ENCODE measurements at places on chromosomes 2 and 18.

DNA sequence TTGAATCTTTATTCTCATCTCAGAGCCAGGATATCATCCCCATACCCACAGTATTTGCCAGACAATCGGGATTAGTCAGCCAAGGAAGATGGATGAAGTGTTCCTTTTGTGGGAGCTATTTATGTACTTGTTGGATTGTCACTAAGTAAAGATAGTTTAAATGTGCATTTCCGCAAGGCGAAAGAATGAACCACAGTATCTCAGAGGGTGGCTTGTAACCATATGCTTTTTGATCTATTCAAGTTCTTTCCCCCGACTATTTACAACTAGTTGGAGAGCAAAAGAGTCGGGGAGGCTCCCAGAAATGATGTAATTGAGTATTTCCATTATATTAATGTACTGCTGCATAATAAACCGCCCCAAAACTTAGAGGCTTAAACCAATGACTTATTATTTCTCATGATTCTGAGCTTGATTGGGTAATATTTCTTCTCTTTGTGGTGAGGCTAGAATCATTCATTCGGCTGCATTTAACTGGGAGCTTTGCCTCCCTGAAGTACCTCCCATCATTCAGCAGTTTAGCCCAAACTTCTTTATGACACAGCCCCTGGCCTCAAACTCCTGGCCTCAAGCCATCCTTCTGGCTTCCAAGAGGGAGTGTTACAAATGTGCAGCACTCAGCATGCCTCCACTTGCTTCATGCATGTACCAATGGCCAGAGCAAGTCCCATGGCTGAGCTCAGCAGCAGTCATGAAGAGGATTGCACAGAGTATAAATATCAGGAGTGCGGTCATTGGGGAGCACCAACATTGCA lies 423.7 kb downstream of the METTL4 start:
- DNase-seq = no peak

DNA sequence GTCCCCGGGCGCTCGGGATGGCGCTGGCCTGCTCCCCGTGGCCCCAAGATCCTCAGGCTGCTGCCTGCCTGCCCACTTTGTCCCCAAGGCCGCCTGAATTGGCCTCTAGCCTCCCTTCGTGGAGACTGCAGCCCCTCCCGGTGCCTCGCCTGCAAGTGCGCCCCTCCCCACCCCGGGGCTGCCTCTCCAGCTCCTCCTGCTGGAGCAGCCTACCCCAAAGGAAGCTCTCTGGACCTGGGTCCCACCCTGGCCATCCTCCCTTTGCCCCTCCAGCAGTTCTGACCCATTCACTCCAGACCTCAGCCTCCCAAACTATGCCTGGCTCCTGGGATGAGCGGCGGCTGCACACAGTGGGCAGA lies 6.2 kb downstream of the ESPNL start:
- no peak for DNase-seq

DNA sequence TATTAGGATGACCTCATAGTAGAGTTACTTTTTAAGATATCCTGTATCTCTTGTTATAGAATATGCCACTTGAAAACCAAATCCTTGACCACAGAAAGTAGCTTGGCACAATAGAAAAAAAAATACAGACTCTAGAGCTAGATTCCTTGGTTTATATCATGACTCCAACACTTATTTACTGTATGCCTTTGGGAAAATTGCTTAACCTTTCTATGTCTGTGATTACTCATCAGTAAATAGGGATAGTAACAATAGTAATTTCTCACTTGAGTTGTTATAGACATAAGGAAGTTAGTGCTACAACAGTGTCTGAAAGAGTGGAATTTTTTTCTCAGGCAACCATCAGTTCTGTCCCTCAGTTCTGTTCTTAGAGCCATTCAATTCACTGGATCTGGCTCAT lies 193.8 kb downstream of the GULP1 start:
- no peak for DNase-seq

DNA sequence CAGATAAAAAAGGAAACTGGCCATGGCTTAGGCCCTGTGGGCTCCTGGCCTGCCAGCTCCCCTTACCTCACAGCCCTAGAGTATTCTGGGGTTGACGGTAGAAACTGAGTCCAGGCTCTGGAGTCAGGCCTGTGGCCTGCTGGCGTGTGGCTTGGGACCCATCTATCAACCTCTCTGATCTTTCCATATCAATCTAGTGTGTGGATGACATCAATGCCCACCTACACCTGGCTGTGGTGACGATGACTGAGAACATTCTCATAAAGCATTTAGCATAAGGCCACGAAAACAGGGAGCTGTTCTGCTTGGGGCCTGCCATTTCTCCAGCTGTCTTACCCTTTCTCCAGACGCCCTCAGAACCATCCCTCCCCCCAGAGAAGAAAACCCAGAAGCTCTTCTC lies 17.9 kb downstream of the PCARE start:
- DNase-seq = no peak

- no peak for DNase-seq
Observed at GRCh38 chr2:159711562-159712142, 654 bp upstream of the MARCHF7 start.

GRCh38 chr18:21300908-21301200 lies 58.8 kb downstream of the GREB1L start:
- no peak for DNase-seq

- DNase-seq = no peak
Observed at GRCh38 chr2:238101891-238102841, 2.0 kb downstream of the ESPNL start.

GRCh38 chr2:130744287-130745117 lies 10.8 kb upstream of the AMER3 start:
- DNase-seq = no peak

- no peak for DNase-seq
Observed at GRCh38 chr2:18406219-18406618, 154.2 kb downstream of the RDH14 start.

DNA sequence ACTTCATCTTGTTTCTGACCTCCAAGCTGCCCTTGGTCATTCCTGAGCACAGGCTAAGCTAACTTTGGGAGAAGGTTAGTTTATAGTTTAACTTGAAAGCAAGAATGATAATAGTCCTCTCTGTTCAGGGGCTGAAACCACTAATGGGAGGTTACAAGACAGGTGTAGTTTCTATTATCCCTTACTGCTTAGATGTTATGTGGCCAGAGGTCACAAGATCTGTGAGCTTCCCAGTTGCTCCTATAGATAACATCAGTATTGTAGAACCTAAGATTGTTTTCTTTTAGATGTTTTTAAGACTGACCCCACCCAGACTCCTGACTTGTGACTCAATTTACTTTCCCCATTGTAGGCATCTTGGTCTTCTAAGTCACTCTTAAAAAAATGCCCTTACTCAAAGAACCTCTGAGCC lies 94.8 kb upstream of the LPIN2 start:
- DNase-seq = no peak

- DNase-seq = no peak
Observed at GRCh38 chr18:26545335-26546123, 2.8 kb downstream of the KCTD1 start.

DNA sequence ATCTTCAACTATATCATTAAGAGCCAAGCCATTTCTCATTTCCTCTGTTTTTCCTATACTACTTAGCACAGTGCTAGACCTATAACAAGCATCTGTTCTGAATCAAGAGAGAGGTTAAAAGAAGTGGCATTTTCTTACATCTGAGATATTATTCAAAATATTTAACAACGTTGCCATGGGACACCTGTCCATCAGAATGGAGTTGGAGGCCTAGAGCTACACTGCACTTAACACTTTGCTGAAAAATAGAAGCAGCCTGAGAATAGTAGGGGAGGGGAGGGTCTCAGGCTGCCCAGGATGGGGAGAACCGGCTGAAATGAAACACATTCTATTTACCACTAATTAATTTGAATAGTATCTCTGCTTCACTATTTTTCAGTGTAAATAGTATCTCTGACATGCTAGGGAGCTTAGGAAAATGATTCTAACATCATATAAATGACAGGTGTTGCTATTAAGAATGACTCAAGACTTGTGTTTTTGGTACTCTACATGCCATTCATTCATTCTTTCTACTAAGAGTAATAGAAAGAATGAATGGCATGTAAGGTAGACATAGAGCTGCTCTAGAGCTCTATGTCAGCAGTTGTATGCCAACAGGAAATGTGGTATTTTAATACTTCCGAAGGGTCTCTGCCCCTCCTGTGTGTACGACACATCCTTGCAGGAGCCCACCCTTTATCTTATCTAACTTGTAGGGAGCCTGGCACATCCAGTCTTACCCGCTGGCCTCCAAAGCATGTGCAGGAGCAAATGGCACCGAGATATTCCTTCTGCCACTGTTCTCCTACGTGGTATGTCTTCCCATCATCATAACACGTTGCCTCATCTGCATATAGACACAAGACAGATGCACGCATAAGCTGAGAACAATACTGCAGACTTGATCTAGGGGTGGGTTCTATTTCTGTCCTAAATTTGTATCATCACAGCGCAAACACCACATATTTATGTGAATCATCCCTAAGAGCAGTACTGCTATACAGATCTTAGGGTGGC lies 52.6 kb downstream of the ATIC start:
- DNase-seq = no peak

DNA sequence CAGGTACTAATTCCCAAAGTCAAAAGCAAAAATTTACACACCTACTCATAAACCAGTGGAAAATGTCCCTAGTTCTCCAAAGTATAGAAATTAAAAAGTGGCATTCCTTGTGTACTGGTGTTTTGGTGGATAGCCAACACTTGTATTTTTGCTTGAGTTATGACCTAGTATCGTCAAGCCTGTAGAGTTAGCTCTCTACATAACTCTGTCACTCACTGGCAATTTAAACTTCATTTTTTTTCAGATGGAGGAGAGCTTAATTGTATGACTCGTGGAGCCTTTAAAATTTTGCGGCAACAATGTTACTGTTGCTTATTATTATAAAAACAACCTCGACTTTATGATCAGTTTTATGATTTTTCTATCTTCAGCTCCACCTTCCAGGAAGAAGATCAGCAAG lies 58.7 kb downstream of the ITGB6 start:
- DNase-seq = no peak

- no peak for DNase-seq
Observed at GRCh38 chr2:188459061-188459460, 167.4 kb downstream of the GULP1 start.

- no peak for DNase-seq
Observed at GRCh38 chr2:227849906-227850305, 21.5 kb upstream of the DAW1 start.

DNA sequence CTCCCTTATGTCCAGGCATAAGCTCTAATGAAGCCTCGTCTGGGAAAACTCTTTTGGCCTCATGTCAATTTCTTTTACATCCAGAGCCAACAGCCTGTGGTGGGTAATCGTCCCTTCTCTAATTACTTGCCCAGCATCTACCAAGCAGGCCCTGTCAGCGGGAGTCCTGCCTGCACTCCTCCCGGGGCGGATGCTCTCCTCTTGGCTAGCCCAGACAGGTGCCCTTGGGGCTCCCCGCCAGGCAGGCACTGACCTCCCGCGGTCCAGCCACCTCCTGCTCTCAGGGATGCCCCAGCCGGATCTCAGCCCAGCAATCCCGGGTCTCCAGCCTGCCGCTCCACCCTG lies 74.2 kb downstream of the NCAPH start:
- no peak for DNase-seq

GRCh38 chr2:45242161-45242741 lies 233.0 kb upstream of the SIX2 start:
- DNase-seq = no peak

DNA sequence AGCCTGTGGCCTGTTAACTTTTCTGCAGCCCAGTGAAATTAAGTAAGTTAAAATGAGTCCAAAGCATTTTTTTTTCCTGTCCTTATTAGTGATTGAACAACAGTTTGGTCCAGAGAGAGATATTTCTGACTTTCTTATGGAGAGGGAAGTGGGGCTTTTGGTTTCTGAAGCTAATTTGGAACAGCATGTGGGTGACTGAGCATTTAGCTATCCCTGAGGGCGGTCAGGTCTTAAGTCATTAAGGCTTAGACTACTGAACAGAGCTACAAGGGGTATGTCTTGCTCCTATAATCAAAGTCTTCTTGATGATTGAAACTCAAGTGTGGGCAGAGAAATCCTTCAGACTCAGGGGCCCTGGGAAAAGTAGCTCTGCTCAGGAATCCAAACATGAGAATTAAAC lies 14.0 kb downstream of the ARHGAP25 start:
- DNase-seq = no peak

DNA sequence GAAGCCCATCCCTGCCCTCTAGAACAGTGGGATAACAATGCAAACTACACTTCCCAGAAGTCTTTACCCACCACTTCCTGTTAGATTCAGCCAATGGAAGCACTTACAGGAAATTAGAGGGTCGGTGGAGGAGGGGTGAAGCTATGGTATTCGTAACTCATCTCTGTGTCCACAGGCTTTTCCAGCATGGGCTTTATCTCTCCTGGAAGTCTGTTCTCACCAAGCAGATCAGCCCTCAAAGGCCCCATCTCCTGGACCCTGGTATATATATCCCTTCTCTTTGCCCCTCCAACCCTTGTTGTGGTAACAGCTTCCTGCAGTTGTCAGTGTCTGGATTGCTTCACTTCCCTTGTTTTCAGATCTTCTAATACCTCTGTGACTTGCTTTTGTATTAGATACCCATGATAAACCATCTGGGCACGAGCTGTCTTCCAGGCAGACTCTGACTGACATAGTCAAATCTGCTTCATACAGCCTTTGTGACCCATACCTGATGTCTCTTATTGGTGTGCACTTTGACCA lies 475.0 kb upstream of the POU3F3 start:
- no peak for DNase-seq

GRCh38 chr2:237876061-237876526 lies 16.7 kb downstream of the RAMP1 start:
- no peak for DNase-seq

DNA sequence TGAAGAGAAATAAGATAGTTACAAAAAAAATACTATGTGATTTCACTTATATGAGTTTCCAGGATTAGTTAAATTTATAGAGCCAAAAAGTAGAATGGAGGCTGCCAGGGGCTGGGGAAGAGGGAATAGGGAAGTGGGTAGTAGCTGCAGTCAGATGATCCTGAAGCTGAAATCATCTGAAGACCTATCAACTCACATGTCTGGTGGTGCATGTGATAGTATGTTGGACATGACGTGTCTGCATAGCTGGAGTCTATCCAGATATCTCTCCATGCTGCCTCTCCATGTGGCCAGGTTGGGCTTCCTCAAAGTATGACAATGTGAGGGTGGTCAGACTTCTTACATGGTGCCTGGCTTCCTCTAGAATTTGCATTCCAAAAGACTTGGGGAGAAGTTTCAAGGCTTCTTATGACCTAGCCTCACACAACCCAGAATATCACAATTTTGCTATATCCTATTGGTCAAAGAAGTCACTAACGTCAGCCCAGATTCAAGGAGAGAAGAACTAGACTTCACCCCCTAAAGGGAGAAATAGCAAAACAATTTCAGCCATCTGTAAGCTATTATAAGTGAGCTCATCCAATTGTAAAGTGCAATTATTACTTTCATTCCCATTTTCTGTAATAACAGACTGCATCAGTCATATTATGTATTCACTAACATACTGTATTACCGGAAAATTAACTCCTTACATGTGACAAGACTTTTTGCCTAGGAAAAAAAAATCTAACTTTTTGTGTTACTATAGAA lies 14.0 kb upstream of the ZNF396 start:
- DNase-seq = no peak

DNA sequence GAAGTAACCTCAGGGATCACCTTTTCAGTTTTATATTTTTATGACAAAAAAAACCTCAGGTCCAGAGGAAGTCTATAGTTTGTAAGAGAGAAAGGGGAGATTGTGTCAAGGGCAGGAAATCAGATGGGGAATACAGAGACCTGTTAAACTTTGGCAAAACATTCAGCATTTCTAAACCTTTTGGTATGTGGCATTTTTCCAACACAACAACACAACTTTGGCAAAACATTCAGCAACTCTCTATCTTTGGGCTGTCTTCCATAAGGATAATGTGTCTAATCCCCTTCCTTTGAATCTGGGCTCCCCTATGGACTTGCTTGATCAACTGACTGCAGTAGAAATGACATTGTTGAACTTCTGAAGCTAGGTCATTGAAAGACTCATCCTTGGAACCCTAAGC lies 220.6 kb upstream of the CCDC68 start:
- DNase-seq = no peak

All from stimulated activated CD4-positive, alpha-beta T cell treated with anti-CD3 and anti-CD28 coated beads, TNF-alpha, amount 100 ng/mL, for 24 hours (primary cell).